ENCODE measurements at places on chromosomes 6 and 20. TPM values are rescaled to one million over a fixed set of nuclear protein-coding genes. Genes with fewer than 3 reads are reported as not detected.

GRCh38 chr20:57648878-57649616 is 28.8 kb upstream of the ZBP1 start:
- DNase-seq: no peak

LTA gene
- not detected for polyA plus RNA-seq

- DNase-seq: no peak
Observed at GRCh38 chr6:164325168-164325567, 910.6 kb downstream of the QKI start.

XKR7 gene
- polyA plus RNA-seq: not detected

- no peak for DNase-seq
Observed at GRCh38 chr6:40923326-40923725, 115.7 kb downstream of the UNC5CL start.

DNA sequence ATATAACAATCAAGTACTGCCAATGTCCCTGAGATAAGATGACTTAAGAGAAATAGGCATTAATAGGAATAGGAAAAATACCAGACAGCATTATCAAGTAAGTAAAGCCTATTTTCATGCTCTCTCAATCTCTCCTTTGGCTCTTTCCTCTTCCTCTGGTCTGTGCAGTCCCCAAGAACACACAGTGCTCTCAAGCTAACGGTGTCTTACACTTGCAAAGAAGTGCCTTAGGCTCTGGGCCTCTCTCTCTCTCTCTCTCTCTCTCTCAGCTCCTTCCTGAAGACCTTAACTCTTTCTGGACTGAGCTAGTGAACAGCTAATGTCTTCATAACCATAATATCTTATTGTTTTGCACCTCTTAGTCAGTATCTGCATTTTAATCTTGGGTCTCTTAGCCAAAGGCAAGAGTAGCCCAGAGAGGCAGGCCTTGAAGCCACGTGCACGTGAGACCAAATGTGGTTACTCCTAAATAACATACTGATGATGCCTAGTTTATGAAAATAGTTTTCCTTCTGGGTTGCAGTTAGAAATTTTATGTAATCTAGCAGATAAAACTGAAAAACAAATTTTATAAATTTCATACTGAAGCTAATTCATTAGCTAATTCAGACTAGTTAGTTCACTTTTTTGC is 70.8 kb downstream of the TPD52L1 start:
- no peak for DNase-seq

ESR1 gene
- polyA plus RNA-seq: 0.93 TPM

GRCh38 chr6:151993364-151993763 is 185.9 kb downstream of the ESR1 start:
- peak; percentile 58 for DNase-seq

TUBE1 gene
- 4.7 TPM for polyA plus RNA-seq

GLP1R gene
- polyA plus RNA-seq: not detected

- no peak for DNase-seq
Observed at GRCh38 chr20:17531665-17532025, 466 bp upstream of the BFSP1 start.

CLPSL2 gene
- not detected for polyA plus RNA-seq

TCF15 gene
- polyA plus RNA-seq: 3.2 TPM

GRCh38 chr6:162941128-162941527 is 213.4 kb downstream of the PACRG start:
- no peak for DNase-seq

DNA sequence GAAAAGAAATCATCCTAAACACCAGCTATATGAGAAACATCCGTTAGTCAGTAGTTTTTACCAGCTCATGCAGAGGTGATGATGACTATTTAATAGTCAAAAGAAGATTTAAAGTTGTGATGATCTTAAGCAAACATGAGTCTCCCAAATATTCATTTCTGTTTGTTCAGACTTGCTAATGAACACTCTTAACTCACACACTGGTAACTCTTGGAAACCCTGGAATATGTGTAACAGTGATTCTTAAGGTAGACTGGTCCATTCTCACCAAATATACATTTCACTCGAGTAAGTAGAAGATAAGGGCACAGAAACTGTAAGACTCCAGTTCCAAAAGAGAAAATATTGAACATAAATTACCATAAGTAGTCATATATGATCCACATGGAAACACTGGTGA is 29.1 kb downstream of the RSPO3 start:
- DNase-seq: no peak
